HEK293T (cell line): ENCODE measurements at places on chromosomes 12 and 14.

- peak; percentile 19 for DNase-seq
Observed at GRCh38 chr14:71403656-71404055, 496.4 kb downstream of the PCNX1 start.

- no peak for DNase-seq
Observed at GRCh38 chr12:102891756-102892155, 25.3 kb downstream of the PAH start.

DNA sequence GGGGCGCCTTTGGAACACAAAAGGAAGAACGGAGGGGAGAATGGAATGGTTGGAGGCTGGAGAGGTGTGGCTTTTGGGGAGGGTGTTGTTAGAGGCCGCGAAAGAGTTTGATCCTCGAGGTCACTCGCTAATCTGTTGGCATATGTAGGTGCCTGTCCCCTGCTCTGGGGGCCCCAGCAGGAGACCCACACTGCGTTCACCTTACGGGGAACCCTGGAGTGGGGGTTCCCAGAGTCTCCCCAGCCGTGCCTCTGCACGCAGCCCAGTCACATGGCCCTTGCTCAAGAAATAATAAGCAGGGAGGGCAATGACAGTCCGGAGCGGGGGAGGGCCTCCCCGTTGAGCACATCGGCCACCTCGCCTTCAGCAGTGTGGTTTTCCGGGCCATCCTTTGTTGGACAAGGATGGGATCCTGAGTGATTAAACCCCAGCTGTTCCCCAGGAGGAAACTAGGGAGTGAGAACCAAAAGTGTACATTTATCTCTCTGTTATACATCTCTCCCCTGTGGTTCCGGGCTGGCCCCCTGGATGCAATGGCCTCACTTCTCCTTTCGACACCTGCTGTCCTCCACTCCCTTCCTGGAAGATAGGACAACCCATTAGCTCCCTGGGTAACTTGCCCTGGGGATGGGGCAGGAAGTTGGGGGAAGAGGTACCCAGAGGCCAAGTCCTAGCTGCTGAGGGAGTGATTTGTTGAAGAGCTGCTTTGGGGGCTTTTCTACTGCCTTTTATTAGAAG is 1.3 kb downstream of the PLEKHG3 start:
- no peak for DNase-seq

DNA sequence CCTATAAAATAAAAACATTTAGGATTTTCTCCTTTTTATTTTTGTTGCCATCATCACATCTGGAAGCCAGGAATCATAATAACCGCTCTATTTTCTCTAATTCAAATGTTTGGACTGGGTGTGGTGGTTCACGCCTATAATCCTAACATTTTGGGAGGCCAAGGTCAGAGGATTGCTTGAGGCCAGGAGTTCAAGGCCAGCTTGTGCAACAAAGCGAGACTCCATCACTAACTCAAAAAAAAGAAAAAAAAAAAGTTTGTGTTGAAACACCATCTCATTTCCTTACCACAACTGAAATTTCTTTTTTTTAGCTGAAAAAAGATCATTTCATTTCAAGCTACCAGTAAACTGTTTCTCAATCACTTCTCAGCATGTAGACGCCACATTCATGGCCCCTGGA is 8.8 kb upstream of the BAZ1A start:
- no peak for DNase-seq

GRCh38 chr12:102417055-102417454 is 63.3 kb downstream of the IGF1 start:
- no peak for DNase-seq
